ENCODE measurements at places on chromosomes 13 and 19.

GRCh38 chr19:41425174-41426115 lies 1.7 kb downstream of the B3GNT8 start:
- DNase-seq, result no peak

DNA sequence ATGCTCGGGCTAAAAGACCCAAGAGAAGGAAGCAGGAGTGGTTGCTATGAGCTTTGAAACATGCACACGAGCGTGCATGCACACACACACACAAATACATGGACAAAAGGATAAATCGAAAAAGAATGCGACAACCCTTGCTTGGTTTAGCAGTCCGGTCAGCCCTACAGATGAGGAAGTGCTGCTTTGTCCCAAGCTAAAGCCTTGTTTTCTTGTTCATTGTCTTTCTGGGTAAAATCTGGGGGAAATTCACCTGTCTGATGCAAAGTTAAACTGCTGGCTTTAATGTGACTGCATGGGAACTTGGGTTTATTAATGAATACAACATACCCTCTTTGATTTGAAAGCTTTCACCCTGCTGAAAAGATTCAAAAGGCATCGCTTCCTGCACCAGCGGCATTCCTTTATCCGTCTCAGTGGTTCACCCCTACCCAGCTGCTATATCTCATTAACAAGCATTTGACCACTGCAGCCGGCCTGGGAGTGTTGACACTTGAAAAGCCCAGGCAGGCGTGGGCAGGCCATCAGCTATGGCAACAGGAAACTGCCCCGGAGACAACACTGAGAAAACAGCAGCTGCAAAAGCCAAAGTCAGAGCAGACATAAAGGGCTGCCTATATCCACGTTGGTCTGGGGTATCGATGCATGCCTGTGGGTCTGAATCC lies 301.7 kb downstream of the NDFIP2 start:
- no peak for DNase-seq

DNA sequence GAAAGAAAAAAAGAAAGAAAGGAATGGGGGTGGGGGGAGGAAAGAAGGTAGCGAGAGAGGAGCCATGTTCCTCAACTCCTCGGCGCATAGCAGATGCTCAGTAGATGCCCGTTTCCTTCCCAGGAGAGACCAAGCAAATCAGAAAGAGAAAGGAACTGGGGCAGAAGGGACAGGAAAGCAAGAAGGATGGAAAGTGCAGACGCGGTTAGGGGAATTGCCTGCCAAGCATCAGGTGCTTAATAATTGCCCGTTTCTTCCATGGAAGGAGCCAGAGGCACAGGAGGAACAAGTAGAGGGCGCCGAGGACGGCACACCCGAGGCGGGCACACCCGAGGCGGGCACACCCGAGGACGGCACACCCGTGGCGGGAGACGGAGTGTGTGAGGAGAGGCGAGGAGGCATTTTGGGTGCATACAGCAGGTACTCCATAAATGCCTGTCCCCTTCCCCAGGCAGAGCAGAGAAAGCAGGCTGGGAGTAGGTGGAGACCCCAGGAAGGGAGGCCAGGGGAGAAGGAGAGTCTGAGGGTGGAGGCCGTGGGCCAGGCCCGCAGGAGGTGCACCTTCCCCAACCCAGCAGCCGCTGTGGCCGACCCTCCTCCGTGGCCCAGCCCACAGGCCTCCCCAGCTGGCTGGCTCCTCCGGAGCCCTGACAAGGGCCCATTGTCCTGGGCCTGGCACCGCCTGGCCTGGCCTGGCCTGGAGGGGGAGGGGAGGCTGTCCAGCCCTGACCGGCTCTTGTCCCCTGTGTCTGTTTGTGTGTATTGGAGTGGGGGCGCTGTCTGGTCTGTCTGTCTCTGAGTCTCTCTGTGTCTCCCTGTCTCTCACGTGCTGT lies 14.6 kb downstream of the JOSD2 start:
- no peak for DNase-seq

DNA sequence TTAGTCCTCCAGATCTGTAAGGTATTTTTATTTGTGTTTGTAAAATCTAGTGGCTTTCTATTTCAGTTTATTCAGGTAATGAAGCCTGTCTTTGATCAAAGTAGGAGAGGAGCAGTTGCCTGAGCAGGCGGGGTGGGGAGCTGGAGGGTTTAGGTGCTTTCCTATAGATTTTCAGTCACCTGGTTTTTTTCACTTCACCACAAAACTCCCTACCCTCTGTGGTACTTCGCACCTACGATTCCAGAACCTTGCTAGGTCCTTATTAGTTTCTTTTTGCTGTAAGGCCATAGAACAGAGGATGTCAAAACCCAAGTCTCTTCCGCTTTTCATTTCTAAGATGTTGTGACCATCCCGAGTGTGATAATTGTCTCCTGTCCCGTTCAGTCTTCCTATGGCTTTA lies 26.6 kb downstream of the SLAIN1 start:
- DNase-seq, result no peak

- no peak for DNase-seq
Observed at GRCh38 chr19:1989513-1990229, 25.8 kb downstream of the BTBD2 start.

GRCh38 chr19:1052349-1052975 lies 12.6 kb downstream of the ABCA7 start:
- no peak for DNase-seq

Data from AG04449 (cell line).